Stimulated activated CD4-positive, alpha-beta T cell treated with anti-CD3 and anti-CD28 coated beads, TNF-alpha, amount 100 ng/mL, for 24 hours (primary cell): ENCODE measurements at places on chromosomes 4 and X.

DNA sequence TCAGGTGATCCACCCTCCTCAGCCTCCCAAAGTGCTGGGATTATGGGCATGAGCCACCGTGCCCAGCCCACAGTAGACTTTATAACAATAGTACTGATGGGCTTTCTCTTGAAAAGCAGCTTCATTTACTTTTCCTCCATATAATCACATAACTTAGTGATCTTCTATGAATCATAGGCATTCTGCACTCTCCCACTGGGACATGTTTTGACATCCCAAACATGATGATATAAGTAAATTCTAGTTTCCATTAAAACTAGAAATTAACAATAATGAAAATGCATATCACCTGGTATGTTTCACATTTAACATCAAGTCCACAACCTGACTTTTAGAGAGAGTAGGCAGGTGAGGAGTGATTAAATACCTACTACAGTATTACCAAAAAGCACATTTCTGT, 96.5 kb downstream of the CAMK2D start:
- no peak for DNase-seq

DNA sequence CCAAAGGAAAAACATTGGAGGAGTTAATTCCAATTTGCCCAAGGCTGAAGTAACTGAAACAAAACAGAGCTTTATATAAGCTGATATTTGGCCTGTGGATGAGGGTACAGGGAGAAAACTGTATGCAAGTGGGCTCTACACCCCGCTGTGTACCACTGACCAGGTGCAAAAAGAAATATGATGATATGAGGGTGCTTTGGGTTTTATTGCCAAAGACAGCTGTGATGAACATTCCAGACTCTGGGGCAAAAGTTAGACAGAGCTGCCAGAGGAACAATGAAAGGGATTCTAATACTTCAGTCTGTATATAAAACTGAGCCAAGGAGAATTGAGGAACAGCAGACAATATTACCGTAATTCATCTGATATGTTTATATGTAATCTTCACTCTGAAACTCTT, 117.4 kb downstream of the MID1 start:
- DNase-seq, result no peak

DNA sequence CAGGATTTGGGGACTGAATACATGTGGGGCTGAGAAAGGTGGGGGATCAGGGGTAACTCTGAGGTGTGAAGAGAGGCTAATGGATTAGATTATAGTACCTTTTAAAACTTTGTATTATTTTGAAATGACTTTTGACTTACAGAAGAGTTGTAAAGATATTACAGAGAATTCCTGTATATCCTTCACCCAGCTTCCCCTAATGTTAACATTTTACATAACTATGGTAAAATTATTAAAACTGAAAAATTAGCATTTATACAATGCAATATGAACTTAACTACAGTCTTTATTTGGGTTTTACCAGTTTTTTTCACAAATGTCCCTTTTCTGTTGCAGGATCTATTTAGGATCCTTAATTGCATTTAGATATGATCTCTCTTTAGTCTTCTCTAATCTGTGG, 57.4 kb downstream of the TMEM164 start:
- DNase-seq, result no peak

DNA sequence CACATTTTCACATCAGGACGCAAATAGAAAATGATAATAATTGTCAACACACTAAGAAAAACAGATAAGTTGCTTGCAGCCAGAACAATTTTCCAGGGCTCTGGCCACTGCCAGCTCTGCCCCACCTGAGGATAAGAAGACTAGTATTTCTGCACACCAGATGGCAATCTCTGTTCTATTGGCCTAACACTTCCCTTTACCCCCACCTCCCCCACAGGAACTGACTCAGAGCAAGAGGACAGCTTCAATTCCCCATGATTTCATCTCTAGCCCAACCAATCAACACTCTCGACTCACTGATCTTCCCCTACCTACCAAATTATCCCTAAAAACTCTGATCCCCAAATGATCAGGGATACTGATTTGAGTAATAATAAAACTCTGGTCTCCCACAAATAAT, 164.0 kb downstream of the SMARCA1 start:
- DNase-seq, result no peak

GRCh38 chr4:78704981-78705683, 71.0 kb upstream of the BMP2K start:
- no peak for DNase-seq
